ENCODE measurements at places on chromosomes 12 and 14.

DNA sequence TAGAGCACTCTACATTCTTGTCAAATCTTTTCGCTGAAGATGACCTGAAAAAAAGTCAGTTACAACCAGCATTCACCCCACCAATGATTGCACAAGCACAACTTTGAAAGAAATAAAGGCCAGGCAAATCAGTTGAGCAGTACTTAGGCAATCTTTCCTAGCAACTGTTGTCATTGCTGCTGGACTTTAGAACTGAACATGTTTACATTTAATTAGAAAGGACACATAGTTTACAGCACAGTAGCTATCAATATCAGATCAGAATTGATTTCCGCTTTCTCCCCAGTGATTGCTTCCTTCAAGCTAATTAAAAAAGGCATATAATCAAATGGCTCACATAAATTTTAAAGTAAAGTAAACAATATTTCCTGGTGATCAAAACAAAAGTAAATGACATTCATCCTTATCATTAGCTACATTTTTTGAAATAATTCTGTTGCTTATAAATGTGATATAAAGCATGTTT lies 128.4 kb downstream of the FOXA1 start:
- no peak for DNase-seq

DNA sequence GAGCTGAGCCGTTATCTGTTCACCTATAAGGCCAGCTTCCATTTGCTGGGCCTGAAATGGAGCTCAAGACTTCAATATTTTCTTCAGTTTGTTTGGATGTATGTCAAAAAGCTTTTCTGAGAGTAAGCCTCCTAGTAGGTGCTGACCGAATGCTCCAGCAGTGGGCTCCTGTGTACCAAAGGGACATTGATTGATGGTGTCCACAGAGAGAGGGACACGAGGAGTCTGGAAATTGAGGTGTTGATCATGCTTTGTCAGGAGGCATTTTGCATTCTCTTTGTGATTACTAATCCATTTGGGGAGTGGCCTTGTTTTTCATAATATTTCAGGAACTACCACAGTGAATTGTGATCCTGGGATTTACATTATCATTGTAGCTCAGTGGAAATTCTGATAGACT lies 107.7 kb upstream of the SLC38A2 start:
- DNase-seq, result no peak

DNA sequence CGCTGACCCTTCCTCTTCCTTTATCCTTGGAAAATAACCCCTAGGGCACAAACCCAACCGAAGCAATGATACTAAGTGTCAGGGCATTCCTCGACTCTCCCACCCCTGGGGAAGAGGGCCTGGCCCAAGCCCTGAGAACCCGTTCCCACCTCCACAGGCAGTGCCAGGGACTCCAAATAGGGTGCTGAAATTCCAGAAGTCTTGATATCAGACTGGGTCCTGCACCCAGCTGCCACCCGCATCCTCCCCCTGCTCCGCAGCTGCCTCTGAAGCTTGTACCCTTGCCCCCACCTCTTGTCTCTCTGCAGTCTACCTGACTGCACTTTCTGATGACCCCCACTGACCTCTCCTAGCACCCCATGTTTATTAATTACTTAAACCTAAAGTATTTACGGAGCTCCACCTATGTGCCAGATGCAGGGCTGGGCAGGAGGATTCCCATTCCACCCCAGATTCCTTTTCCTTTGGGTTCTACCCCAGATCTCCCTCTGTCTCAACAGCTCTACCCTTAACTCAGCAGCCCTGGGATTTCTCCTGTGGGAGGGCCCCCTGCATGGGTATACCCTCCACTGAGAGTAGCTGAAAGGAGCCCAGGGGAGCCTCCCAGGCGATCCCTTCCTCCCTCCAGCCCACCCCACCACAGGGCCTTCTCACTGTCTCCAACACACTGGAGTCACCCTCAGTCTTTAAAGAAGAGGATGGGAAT lies 4.1 kb upstream of the KRT18 start:
- DNase-seq, result no peak

DNA sequence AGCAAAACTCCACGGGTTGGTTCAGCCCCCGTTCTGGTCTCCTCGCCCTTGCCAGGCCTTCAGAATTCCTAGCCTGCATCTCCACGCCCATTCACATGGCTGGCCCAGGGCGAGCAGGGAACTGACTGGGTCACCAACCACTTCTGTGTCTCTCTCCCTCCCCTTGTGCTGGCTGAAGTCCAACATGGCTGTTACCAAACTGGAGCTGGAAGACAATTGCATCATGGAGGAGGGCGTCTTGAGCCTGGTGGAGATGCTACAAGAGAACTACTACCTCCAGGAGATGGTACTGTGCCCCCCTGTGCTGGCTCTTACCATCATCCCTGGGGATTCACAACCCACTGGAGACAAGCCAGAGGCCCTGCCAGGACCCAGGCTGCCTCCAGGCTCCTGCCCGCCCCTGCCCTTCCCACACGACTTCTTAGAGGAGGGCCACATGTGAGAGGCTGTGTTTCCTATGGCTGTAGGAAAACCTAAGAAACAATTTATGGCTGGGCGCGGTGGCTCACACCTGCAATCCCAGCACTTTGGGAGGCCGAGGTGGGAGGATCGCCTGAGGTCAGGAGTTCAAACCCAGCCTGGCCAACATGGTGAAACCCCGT lies 9.9 kb downstream of the LRRC74A start:
- peak; percentile 30 for DNase-seq

Data from hippocampal formation (tissue), 2 donors.